ENCODE measurements at places on chromosomes 2 and 18.

GRCh38 chr2:172294983-172295382 is 132.4 kb upstream of the ITGA6 start:
- H3K36me3 ChIP-seq = no peaks in the 10 kb centered on the region
- no peak for DNase-seq
- no peak overlapping the region for H3K4me3 ChIP-seq
- H3K27ac ChIP-seq = no peak overlapping the region
- H3K4me1 ChIP-seq = peaks cover 2% of the 10 kb centered on the region

- H3K27me3 ChIP-seq = no peaks in the 10 kb centered on the region
- H3K4me3 ChIP-seq = no peak overlapping the region
- no peak overlapping the region for H3K27ac ChIP-seq
- no peaks in the 10 kb centered on the region for H3K36me3 ChIP-seq
- no peak for DNase-seq
- no peaks in the 10 kb centered on the region for H3K4me1 ChIP-seq
Observed at GRCh38 chr2:203751685-203752271, 45.3 kb downstream of the CD28 start.

DNA sequence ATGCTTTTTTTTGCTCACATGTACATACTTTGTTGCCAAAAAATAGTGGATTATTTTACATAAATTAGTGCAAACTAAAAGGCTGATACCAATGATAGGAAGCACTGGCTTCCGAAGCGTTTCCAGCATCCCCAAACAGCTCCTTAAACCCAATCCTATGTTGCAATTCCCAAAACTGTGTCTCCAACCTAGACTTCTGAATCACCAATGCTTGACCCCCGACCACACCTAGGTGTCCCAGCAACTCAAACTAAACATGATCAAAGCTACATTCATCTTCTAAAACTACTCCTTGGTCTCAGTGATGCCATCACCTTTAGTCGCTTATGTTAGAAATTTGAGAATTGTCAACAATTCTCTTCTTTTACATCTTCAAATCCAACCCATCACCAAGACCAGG is 13.4 kb downstream of the ATP8B1 start:
- H3K4me1 ChIP-seq = peaks cover 3% of the 10 kb centered on the region
- DNase-seq = no peak
- H3K27ac ChIP-seq = no peak overlapping the region
- H3K4me3 ChIP-seq = no peak overlapping the region
- no peaks in the 10 kb centered on the region for H3K36me3 ChIP-seq
- H3K27me3 ChIP-seq = no peaks in the 10 kb centered on the region

GRCh38 chr2:17863539-17863938 is 14.9 kb upstream of the KCNS3 start:
- no peak overlapping the region for H3K27ac ChIP-seq
- no peaks in the 10 kb centered on the region for H3K4me1 ChIP-seq
- DNase-seq = no peak
- no peak overlapping the region for H3K4me3 ChIP-seq
- no peaks in the 10 kb centered on the region for H3K27me3 ChIP-seq
- H3K36me3 ChIP-seq = no peaks in the 10 kb centered on the region

DNA sequence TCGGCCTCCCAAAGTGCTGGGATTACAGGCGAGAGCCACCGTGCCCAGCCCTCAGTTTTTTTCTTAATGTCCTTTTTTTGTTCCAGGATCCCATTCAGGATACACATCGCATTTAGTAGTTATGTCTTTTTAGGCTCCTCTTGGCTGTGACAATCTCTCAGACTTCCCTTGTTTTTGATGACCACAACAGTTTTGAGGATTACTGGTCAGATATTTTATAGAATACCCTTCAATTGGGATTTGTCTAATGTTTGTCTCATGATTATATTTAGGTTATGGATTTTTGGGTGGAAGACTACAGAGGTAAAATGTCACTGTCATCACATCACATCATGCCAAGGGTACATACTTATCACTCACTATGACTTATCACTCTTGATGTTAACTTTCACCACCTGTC is 46.7 kb downstream of the SCN3A start:
- no peaks in the 10 kb centered on the region for H3K27me3 ChIP-seq
- H3K4me1 ChIP-seq = no peaks in the 10 kb centered on the region
- H3K27ac ChIP-seq = no peak overlapping the region
- no peak for DNase-seq
- no peaks in the 10 kb centered on the region for H3K36me3 ChIP-seq

DNA sequence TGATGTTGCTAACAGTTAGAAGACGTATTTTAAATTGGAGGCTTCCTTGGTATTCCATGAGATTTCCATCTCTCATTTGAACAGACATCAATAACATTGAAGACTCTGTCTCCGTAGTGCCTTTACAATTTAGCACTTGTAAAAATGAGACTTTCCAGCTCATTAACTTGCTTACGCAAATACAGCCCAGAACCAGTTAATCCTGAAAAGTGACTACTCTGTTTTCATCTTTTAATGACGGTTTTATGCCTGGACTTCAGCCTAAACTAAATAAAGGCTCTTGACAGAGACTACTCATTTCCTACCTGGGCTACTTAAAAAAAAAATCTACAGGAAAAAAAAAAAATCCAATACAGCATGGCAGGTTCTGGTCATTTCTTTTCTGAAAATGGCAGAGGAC is 148.6 kb downstream of the LRATD1 start:
- H3K4me1 ChIP-seq = no peaks in the 10 kb centered on the region
- no peaks in the 10 kb centered on the region for H3K27me3 ChIP-seq
- H3K27ac ChIP-seq = no peak overlapping the region
- no peak for DNase-seq
- H3K4me3 ChIP-seq = no peak overlapping the region

DNA sequence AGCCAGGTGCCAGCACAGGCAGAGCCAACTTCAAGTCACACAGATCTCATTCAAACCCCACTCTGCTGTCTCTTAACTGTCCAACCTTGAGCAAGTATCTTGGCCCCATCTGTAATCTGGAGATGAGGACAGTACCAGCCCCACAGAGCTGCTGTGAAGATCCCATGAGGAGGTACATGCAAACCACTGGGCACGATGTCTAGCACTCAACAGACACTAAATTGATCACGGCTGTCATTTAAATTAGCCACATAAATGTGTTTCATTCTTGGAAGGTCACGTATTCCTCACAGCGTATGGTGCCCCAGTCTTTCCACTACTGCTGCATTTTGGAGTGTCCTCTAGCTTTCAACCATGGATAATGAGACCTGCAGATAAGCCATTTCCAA is 167.6 kb upstream of the ID2 start:
- H3K4me1 ChIP-seq = no peaks in the 10 kb centered on the region
- no peak for DNase-seq
- no peak overlapping the region for H3K4me3 ChIP-seq
- no peaks in the 10 kb centered on the region for H3K27me3 ChIP-seq
- no peak overlapping the region for H3K27ac ChIP-seq

GRCh38 chr2:27324720-27325119 is 1.8 kb upstream of the MPV17 start:
- H3K4me1 ChIP-seq = peaks cover 13% of the 10 kb centered on the region
- no peaks in the 10 kb centered on the region for H3K36me3 ChIP-seq
- H3K27ac ChIP-seq = no peak overlapping the region
- DNase-seq = no peak

DNA sequence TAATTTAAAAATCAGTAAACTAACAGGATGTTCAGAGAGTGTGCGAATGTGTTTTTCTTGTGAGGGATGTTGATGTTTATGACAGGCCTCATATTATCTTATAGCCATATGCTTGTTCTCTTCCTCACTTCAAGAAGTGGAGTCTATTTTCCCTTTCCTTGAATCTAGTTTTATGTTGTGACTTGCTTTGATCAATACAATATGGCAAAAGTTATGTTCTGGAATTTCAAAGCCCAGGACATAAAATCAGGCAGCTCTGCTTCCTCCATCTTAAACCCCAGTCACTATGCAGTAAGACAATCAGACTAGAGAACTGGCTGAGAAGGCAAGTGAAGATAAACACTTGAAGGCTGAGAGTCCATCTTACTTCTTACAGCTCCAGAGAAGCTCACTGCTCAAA is 585.1 kb upstream of the NETO1 start:
- H3K4me1 ChIP-seq = no peaks in the 10 kb centered on the region
- H3K27ac ChIP-seq = no peak overlapping the region
- no peak overlapping the region for H3K4me3 ChIP-seq
- H3K27me3 ChIP-seq = no peaks in the 10 kb centered on the region
- H3K36me3 ChIP-seq = no peaks in the 10 kb centered on the region
- DNase-seq = no peak
